Vein endothelial cell (primary cell): ENCODE measurements at places on chromosomes 1 and 21. TPM values are rescaled to one million over a fixed set of nuclear protein-coding genes. Genes with fewer than 3 reads are reported as not detected.

Gene PCBP3
- 0.38 TPM in 1 of 2 replicates, not detected in the other for total RNA-seq

Gene UFC1
- 105 and 120 TPM in 2 replicates for total RNA-seq

Gene ATAD3C
- total RNA-seq = not detected in 2 replicates

Gene PYHIN1
- total RNA-seq = not detected in 2 replicates

Gene S100B
- total RNA-seq = 0.33 TPM in 1 of 2 replicates, not detected in the other

Gene WNT3A
- total RNA-seq = not detected in 2 replicates

Gene CHD5
- under 0.01 and 0.10 TPM in 2 replicates for total RNA-seq

Gene NPPA
- not detected in 2 replicates for total RNA-seq

Gene NTNG1
- under 0.01 and 2.2 TPM in 2 replicates for total RNA-seq

Gene NECTIN4
- under 0.01 and 0.65 TPM in 2 replicates for total RNA-seq

Gene ITLN1
- total RNA-seq = not detected in 2 replicates

Gene GBP4
- 2.0 and 4.8 TPM in 2 replicates for total RNA-seq

Gene TNNT2
- not detected in 2 replicates for total RNA-seq

Gene KCNQ4
- total RNA-seq = not detected in 2 replicates

Gene FCMR
- 0.38 TPM in 1 of 2 replicates, not detected in the other for total RNA-seq

Gene TBX15
- 0.10 and 0.33 TPM in 2 replicates for total RNA-seq

Gene PLA2G2C
- total RNA-seq = not detected in 2 replicates

Gene ARTN
- total RNA-seq = not detected in 2 replicates
